ENCODE measurements at places on chromosomes 6 and 20. TPM values are rescaled to one million over a fixed set of nuclear protein-coding genes. Genes with fewer than 3 reads are reported as not detected.

PRELID3B gene
- total RNA-seq = 68.8 TPM

ARG1 gene
- total RNA-seq = not detected

MAFB gene
- total RNA-seq = 2.9 TPM

- DNase-seq = no peak
These were observed 25.3 kb downstream of the MDN1 start for GRCh38 chr6:89794324-89794723.

GRCh38 chr20:10427060-10427692, 6.8 kb downstream of the MKKS start:
- peak; percentile 51 for DNase-seq

GRCh38 chr6:150840185-150840584, 25.3 kb upstream of the MTHFD1L start:
- no peak for DNase-seq

DNA sequence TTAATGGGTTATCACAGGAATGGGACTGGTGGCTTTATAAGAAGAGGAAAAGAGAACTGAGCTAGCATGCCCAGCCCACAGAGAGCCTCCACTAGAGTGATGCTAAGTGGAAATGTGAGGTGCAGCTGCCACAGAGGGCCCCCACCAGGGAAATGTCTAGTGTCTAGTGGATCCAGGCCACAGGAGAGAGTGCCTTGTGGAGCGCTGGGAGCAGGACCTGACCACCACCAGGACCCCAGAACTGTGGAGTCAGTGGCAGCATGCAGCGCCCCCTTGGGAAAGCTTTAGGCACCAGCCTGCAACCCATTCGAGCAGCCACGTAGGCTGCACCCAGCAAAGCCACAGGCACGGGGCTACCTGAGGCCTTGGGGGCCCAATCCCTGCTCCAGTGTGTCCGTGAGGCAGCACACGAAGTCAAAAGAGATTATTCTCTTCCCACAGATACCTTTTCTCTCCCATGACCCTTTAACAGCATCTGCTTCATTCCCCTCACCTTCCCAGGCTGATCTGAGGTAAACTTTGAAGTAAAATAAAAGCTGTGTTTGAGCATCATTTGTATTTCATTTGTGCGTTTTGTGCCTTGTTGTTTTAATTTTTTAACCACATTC, 4.4 kb downstream of the HLA-E start:
- no peak for DNase-seq

DNA sequence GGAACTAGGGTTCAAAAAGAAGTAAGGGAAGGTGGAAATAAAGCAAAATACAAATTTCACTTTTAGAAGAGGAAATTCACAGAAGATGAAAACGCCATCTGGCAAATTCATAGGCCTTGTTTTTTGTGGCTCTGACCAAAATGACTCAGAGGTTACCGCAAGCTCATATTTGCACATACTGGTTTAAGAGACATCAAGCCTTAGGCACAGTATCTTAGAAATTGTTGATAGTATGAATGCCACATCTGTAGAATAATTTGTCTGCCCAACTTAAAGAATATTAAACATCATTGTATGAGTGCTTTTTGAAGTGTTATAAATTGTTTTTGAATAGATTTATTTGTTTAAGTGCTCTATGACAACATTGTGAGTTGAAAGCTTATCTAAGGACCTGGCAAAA, 10.6 kb downstream of the TAAR1 start:
- peak; percentile 81 for DNase-seq

GRCh38 chr6:43723737-43724295, 36.2 kb upstream of the MRPS18A start:
- DNase-seq = peak; percentile 31

Measured in astrocyte (in vitro differentiated cells and primary cell).